ENCODE measurements at places on chromosomes 3 and 15.
A peak's percentile ranks its signal among the peaks of the same experiment; 100 is the strongest.

- no peak overlapping the region for H3K4me3 ChIP-seq
- no peaks in the 10 kb centered on the region for H3K27me3 ChIP-seq
- no peak for DNase-seq
- H3K36me3 ChIP-seq, result peaks cover 57% of the 10 kb centered on the region
- no peak overlapping the region for H3K27ac ChIP-seq
- no peaks in the 10 kb centered on the region for H3K4me1 ChIP-seq
Measured at GRCh38 chr3:126618021-126618420, 36.9 kb downstream of the TXNRD3 start.

DNA sequence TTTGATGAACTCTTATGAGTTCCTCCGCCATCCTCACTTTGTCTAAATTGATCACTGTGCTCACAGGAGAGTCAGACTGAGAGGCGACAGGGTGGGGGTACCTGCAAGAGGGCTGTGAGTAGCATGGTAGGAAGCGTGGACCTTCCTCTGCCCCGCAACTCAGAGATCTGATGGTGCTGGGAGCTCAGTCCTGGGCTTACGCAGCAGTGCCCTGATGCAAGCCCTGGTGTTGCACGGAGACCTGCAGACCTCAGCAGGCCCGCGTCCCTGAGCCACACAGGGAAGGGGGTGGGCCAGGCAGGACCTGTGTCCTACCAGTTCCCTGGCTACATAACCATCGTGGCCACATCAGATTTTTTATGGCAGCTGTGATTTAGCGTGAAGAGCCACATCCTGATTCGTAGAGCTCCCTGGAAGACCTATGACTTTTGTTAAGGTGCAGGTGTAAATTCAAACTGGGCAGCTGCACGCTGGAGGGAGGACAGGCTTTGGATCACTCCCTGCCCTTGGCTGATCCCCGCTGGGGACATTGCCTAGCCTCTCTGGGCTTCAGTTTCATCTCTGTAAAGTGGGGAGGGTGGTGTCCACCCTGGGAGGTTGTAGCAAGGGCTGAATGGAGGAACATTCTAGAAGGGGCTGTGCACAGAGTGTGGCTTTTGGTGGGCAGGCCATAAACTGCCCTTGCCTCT, 176.1 kb downstream of the KLF13 start:
- no peak overlapping the region for H3K27ac ChIP-seq
- no peak for DNase-seq
- peaks cover 9% of the 10 kb centered on the region for H3K36me3 ChIP-seq
- H3K27me3 ChIP-seq, result no peaks in the 10 kb centered on the region

GRCh38 chr3:46520531-46520930, 22.8 kb downstream of the RTP3 start:
- no peaks in the 10 kb centered on the region for H3K36me3 ChIP-seq
- no peaks in the 10 kb centered on the region for H3K4me1 ChIP-seq
- H3K4me3 ChIP-seq, result no peak overlapping the region
- H3K27ac ChIP-seq, result no peak overlapping the region

- H3K4me3 ChIP-seq, result peak overlapping the region; percentile 72
- H3K36me3 ChIP-seq, result no peaks in the 10 kb centered on the region
- H3K27ac ChIP-seq, result peak overlapping the region; percentile 96
- peak; percentile 33 for DNase-seq
Measured at GRCh38 chr15:98647026-98647773, 1.1 kb upstream of the IGF1R start.

GRCh38 chr3:13072600-13073325, 466 bp downstream of the IQSEC1 start:
- H3K4me1 ChIP-seq, result peaks cover 22% of the 10 kb centered on the region
- no peaks in the 10 kb centered on the region for H3K27me3 ChIP-seq
- H3K4me3 ChIP-seq, result peak overlapping the region; percentile 7
- no peak for DNase-seq
- H3K36me3 ChIP-seq, result no peaks in the 10 kb centered on the region

- no peak for DNase-seq
- H3K4me1 ChIP-seq, result peaks cover 20% of the 10 kb centered on the region
- no peaks in the 10 kb centered on the region for H3K36me3 ChIP-seq
- peak overlapping the region; percentile 88 for H3K27ac ChIP-seq
- H3K4me3 ChIP-seq, result peak overlapping the region; percentile 83
- H3K27me3 ChIP-seq, result no peaks in the 10 kb centered on the region
Measured at GRCh38 chr3:105365391-105366325, 1.1 kb upstream of the ALCAM start.

DNA sequence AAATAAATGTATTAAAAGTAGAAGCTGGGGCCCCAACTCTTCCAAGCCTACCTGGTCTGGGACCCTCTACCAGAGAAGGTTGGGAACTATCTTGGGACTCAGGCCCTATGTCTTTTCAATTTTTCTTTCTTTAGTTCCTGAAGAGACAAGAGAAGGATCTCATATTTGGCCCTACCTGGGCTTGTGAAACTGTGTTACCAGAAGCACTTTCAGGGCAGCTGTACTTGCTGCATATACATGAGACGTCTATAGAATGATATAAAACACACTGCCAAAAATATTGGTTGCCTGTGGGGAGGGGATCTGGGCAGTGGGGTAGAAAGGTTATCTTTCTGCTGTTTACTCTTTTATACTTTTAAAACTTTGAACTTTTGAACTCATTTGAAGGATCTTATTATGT, 604 bp upstream of the EPB42 start:
- no peaks in the 10 kb centered on the region for H3K27me3 ChIP-seq
- no peak for DNase-seq
- H3K4me3 ChIP-seq, result no peak overlapping the region
- H3K4me1 ChIP-seq, result no peaks in the 10 kb centered on the region
- no peaks in the 10 kb centered on the region for H3K36me3 ChIP-seq

DNA sequence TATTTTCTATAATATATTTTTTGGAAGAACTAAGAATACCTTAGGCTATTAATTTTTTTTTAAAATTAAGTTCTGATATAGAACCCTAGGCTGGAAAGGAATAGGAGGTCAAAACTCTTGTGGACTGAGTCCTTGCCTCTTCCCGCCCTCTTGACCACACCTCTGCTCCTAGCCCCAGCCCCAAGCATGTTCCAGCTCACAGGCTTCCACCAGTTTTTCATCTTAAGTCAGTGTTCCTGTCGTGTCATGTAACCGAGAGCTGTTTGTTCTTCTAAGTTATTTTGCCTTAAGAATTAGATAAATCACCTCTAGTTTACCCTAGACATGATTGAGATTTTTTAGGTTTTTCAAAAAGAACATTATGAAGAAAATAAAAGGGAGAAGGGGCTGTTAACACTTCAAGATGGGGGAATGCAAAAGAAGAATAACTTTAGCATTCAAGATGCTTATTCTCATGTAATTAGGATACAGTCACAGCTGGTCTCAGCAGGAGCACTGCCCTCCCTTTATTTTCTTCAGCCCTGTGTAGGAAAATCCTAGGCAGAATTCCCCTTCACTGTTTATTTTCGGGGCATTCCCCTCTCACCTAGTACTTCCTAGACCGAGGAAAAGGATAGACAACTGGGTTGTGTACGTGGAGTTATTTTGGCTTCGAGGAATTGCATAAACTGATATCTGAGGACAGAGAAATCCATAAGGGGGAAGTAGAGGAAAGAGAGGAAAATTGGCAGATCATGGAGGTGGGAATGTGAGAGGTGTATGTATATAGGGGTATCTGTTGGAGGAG, 110.2 kb downstream of the CMSS1 start:
- H3K4me3 ChIP-seq, result no peak overlapping the region
- H3K27ac ChIP-seq, result peak overlapping the region; percentile 80
- H3K4me1 ChIP-seq, result peaks cover 8% of the 10 kb centered on the region
- DNase-seq, result no peak
- no peaks in the 10 kb centered on the region for H3K27me3 ChIP-seq

DNA sequence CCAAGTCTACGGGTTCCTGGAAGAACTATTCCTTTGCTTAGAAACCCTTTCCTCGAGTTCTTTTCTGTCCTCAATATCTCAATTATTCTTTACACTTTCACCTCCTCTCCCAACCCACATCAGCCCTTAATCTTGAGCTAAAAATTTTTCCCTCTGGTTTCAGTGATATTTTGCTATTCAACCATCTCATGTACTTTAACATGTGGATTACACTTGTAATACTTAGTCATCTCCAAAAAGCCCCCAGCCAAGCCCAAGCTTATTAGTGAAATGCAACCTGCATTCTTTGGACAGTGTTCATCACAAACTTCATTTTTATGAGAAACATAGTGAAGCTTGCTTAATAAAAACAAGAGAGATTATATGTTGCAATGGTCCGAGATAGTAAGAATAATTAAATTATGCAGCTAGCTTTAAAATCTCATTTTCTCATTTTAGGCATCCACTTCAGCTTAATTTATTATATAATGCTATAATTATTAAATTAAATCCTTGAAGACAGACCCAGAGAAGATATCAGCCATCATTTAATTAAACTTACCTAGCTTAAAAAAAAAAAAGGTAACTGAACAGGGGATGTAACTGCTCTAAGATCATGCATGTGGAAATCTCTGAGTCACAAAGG, 534.5 kb upstream of the TBL1XR1 start:
- no peak for DNase-seq
- no peaks in the 10 kb centered on the region for H3K27me3 ChIP-seq
- H3K36me3 ChIP-seq, result no peaks in the 10 kb centered on the region
- no peak overlapping the region for H3K27ac ChIP-seq

- no peak for DNase-seq
- no peaks in the 10 kb centered on the region for H3K27me3 ChIP-seq
- no peak overlapping the region for H3K4me3 ChIP-seq
- H3K4me1 ChIP-seq, result no peaks in the 10 kb centered on the region
- no peak overlapping the region for H3K27ac ChIP-seq
Measured at GRCh38 chr15:30830961-30831360, 72.8 kb upstream of the FAN1 start.

DNA sequence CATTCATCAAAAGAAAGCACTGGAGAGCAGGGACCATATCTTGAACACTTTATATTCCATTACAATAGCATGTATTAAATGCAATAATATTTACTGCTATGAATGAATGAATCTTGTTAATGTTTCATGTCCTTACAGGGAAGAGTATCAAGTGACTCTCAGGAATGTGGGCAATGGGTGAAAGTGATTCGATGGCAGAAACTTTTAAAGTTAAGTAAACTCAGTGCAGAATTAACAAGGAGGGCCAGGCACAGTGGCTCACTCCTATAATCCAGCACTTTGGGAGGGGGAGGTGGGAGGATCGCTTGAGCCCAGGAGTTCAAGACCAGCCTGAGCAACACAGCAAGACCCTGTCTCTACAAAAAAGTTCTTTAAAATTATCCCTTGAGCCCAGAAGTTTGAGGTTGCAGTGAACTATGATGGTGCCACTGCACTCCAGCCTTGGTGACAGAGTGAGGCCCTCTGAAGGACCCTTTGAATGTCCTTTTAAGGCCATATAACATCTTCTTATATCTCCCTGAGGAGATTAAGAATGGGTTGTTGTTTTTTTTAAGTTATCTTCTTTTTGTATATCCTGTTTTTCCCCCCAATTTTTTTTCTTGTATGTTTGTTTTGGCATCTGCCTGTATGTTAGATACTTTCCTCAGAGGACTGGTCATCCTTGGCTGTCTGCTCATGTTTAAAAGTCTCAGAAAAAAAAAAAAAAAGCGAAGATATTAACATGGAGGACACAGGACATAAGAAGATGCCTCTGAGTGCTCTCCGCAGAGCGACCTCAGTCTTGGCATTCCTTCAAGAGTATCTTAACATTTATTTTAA, 9.6 kb upstream of the FSIP1 start:
- DNase-seq, result no peak
- H3K27ac ChIP-seq, result no peak overlapping the region
- H3K36me3 ChIP-seq, result no peaks in the 10 kb centered on the region
- no peaks in the 10 kb centered on the region for H3K4me1 ChIP-seq

GRCh38 chr3:112976953-112977352, 2.0 kb upstream of the CD200R1 start:
- no peaks in the 10 kb centered on the region for H3K27me3 ChIP-seq
- DNase-seq, result no peak
- H3K4me3 ChIP-seq, result no peak overlapping the region

- no peak overlapping the region for H3K4me3 ChIP-seq
- no peak for DNase-seq
- no peaks in the 10 kb centered on the region for H3K36me3 ChIP-seq
- H3K4me1 ChIP-seq, result no peaks in the 10 kb centered on the region
- H3K27ac ChIP-seq, result no peak overlapping the region
- no peaks in the 10 kb centered on the region for H3K27me3 ChIP-seq
Measured at GRCh38 chr15:69280783-69281182, 17.9 kb upstream of the PAQR5 start.

DNA sequence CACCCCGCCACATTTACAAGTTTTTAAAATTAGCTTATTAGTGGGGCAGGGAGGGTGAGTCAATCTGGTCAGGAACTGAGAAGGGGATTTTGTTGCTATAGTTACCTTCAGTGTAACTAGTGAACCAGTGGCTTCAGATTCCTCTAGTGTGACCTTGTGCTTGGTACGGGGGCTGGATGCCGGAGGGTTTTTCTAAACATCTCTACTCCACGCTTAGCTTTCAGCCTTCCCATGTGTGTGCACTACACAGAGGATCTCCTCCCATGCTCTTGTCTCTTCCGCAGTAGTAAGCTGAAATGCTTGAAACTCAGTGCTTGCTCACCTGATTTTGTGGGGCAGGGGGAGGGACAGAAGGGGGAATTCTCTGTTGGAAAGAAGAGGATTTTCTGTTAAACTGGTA, 67.9 kb upstream of the AKAP13 start:
- no peak overlapping the region for H3K4me3 ChIP-seq
- H3K27ac ChIP-seq, result no peak overlapping the region
- no peaks in the 10 kb centered on the region for H3K27me3 ChIP-seq
- H3K4me1 ChIP-seq, result no peaks in the 10 kb centered on the region
- DNase-seq, result no peak
- no peaks in the 10 kb centered on the region for H3K36me3 ChIP-seq

- H3K4me3 ChIP-seq, result peak overlapping the region; percentile 3
- DNase-seq, result no peak
- peaks cover 94% of the 10 kb centered on the region for H3K36me3 ChIP-seq
- peaks cover 19% of the 10 kb centered on the region for H3K4me1 ChIP-seq
- peak overlapping the region; percentile 82 for H3K27ac ChIP-seq
- H3K27me3 ChIP-seq, result no peaks in the 10 kb centered on the region
Measured at GRCh38 chr3:134357914-134358811, 16.1 kb downstream of the AMOTL2 start.

DNA sequence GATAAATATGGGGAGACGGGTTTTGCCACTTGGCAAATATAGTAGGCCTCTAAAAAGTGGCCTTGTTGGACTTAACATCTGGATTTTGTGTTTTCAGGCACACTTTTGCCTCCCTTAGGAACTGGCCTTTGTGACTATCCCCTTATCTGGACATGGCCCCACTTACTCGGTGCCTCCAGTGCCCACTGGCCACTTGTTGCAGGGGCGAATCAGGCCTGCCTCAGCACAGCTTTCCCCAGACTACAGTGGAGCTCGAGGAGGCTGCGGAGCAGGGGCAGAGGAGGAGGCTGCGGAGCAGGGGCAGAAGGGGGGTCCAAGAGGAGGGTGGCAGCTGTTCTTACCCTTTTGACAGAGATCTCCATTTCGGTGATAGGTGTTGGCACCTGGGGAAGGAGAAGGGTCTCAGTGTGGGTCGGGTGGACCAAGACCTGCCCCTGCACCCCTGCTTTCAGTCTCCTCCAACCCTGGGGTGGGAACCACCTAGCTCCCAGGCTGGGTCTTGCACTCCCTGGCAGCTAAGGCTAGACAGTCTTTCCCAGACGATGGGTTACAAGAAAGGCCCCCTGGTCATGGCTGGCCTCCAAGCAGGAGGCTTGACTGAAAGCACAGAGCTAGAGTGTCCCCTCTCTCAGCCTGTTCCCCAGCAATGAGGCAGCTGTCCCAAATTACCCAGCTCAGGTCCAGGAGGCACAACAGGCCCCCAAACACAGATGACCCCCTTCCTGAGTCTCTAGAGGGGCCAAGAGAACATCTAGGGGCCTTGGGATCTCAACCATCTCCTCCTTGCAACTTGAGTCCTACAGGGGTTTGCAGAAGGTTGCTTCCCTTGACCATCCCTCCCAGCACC, 6.1 kb downstream of the SEMA3G start:
- no peaks in the 10 kb centered on the region for H3K27me3 ChIP-seq
- H3K36me3 ChIP-seq, result no peaks in the 10 kb centered on the region
- H3K4me1 ChIP-seq, result peaks cover 10% of the 10 kb centered on the region
- H3K27ac ChIP-seq, result no peak overlapping the region
